ENCODE measurements at places on chromosomes 5 and 9.

GRCh38 chr5:54902791-54903473 lies 82.5 kb downstream of the ESM1 start:
- DNase-seq: no peak

- DNase-seq: no peak
Measured at GRCh38 chr9:71504636-71505035, 263.7 kb downstream of the CEMIP2 start.

GRCh38 chr5:57863661-57864060 lies 381.1 kb upstream of the ACTBL2 start:
- no peak for DNase-seq

DNA sequence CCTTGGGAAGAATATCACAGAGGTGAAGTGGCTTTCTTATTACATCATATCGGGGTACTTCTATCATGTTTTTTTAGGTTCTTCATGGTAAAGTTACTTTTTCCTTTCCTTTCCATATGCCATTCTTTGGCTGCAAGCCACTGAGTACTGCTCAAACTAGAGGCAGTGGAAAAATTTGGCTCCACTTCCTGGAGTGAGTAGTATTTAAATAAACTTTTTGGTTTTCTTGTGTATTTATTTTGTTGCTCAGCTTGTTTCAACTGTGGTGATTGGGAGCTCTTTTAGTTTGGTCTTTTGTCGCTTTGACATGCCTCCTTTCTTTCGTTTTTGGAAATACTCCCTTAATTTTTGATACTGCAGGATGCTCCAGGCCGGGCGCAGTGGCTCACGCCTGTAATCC lies 69.8 kb downstream of the WDR70 start:
- no peak for DNase-seq

DNA sequence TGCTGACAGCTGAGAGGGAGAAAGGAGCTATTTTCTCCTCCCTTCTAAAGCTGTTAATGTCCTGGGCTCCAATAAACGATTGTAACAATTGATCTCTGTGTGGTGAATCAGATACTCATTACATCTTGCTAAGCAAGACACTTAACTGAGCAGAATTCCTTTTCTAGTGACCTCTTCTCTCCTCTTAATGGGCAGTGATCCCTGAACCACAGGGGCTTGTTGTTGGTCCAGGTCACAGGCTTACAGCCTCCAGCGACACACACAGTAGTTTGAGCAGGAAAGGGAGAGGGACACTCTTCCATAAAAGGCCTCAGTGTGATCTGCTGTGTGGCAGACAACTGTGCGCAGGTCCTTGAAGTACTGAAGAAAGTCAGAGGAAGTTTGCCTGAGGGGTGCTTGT lies 58.5 kb upstream of the MYO10 start:
- DNase-seq: no peak

DNA sequence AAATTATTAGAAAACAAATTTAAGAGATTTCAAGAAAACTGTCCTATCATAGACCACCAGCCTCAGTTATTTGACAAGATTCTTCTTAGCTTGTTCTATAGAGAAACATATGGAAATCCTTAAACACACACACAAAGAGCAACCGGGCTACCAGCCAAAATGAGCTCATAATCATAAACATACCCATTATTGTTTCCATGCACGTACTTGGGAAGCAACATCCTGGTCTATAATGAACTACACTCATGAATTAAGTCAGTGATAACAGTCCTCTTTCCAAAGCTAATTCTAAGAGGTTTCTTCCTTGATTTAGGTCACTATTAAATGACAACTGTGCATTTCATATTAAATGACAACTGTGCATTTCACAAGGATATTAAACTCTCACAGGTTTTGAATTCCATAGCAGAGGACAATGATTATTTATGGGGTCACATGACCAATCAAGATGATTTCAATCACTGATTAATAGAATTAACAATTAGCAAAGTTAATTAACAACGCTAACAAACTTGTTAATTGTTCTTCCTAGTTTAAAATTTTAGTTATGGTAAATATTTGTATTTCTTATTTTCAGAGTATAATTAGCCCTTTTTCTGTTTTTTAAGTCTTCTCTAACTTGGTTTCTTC lies 77.0 kb downstream of the OXCT1 start:
- no peak for DNase-seq

DNA sequence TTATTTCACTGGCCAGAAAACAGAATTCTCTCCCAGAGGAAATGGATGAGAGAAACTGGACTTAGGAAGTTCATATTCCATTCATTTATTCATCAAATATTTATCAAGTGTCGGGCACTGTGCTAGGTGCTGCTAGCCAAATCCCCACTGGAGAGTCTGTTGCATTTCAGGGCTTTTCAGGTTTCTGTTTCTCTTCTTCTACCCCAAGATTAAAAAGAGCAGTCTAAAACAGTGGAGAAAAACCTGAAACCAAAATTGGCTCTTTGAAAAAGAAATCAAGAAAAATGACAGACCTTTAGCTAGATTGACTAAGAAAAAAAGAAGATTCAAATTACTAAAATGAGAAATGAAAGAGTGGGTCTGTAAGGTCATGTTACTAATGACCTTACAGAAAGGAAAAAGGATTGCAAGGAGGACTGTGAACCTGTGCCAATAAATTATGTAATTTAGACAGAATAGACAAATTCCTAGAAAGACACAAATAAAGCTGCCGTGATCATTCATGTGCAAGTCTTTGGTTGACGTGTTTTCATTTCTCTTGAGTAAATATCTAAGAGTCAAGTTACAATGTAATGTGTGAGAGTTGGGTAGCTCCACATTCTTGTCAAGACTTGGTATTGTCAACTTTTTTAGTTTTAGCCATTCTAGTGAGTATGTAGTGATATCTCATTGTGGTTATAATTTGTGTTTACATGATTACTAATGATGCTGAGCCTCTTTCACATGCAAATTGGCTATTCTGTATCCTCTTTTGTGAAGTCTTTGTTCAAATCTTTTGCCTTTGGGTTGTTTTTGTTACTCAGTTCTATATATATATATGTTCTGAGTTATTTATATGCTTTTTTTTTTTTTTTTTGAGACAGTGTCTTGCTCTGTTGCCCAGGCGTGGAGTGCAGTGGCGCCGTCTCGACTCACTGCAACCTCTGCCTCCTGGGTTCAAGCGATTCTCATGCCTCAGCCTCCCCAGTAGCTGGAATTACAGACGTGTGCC lies 23.7 kb downstream of the SNX30 start:
- no peak for DNase-seq

- DNase-seq: no peak
Measured at GRCh38 chr9:134296301-134297082, 29.8 kb upstream of the RXRA start.

DNA sequence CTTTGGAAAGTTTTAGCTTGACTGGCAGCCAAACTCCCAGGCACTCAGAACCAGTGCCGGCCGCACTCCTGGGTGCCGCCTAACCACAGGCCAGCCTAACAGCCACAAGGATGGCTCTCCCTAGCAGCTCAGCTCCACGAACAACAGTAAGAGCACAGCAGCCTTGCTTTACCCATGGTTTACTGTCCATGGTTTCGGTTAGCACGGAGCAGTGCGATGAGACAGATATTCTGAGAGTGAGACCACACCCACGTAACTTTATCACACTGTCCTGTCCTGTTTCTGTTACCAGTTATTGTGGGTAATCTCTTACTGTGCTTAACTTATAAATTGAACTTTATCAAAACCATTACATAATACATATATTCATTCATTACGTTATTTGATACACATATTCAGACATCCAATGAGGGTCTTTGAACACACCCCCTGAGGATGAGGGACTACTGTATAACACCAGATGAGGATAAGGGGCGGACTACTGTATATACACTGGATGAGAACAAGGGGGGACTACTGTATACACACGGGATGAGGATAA lies 12.4 kb downstream of the CLPTM1L start:
- DNase-seq: no peak

GRCh38 chr5:11397549-11397948 lies 506.7 kb downstream of the CTNND2 start:
- no peak for DNase-seq

DNA sequence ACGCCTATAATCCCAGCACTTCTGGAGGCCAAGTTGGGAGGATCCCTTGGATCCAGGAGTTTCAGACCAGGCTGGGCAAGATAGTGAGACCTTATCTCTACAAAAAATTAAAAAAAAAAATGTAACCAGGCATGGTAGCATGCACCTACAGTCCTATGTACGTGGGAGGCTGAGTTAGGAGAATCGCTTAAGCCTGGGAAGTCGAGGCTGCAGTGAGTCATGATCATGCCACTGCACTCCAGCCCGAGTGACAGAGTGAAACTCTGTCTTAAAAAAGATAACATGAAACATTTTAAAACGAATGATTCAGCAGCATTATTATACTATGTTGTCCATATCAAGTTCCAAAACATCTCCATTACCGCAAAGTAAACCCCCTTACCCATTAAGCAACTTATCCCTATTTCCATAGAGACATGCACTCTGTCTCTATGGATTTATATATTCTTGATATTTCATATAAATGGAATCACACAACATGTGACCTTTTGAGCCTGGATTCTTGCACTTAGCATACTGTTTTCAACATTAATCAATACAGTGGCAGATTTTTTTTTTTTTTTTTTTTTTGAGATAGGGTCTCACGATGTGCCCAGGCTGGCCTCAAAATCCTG lies 56.9 kb upstream of the MTMR12 start:
- no peak for DNase-seq
